ENCODE measurements at places on chromosomes 4 and X.

- no peak for DNase-seq
These were observed at the start of gene GLRA3 for GRCh38 chr4:174828845-174829701. TSS of gene GLRA3 (minus strand) at chr4:174829247. CDS start at chr4:174828811, 436 bp downstream.

- no peak for DNase-seq
These were observed 2.6 kb downstream of the FAM114A1 start for GRCh38 chr4:38870098-38870808.

DNA sequence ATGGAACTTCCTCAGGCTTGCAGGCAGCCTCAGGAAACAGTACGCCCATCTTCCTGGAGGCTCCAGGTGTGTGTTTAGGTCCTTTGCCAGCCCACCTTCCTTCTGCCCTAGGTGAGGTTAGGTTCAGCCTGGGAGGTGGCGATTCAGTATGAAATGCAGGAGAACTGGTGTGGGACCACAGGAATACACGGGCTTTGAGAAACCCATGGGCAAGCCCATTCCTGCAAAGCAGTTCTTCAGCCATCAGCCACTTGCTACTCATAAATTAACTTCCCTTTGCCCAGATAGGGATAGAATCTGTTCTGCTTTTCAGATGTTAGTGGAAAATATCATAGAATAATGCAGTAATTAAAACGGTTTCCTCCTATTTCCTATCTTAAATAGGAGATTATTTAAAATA lies 32.2 kb downstream of the TBC1D14 start:
- DNase-seq: no peak

- no peak for DNase-seq
These were observed 89.7 kb downstream of the SPANXN4 start for GRCh38 chrX:143115466-143115865.

DNA sequence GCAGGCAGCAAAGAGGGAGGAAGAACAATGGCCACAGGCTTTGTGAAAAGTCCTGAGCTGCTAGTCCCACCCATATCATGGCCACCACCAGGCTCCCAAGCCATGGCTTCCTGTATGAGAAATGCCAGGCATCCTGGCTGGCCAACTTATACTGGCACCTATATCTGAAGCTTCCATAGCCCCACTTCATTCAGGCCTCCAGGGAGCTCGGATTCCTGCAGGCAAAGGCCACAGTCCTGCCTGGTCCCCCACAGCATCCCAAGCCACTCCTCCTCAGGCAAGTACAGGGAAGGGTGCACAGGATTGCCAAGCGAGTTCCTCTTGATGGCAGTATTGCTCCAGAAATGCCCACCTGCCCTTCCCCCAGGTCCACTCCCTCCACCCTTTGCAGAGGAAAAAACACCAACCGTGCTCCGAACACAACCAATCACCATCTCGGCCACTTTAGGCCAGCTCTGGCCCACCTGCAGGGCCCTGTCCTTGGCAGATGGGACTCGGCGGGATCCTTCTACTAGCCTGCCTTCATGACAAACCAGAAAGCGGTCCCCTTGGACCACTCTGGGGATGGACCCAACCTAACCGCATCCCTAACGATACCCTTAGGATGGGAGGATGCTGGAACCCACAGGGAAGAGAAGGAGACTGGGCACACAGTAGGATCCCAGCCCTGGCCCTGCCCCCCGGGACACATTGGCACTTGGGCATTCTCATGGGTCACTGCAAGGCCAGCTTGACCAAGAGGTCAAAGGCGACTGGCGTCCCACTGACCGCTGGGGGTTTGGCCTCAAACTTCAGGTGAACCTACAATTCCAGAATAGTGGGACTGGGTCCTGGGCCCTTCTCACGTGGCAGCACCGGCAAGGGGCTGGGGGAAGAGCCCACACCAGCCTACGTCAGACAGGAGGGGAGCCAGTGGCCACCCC lies 220.4 kb upstream of the AGTR2 start:
- no peak for DNase-seq

DNA sequence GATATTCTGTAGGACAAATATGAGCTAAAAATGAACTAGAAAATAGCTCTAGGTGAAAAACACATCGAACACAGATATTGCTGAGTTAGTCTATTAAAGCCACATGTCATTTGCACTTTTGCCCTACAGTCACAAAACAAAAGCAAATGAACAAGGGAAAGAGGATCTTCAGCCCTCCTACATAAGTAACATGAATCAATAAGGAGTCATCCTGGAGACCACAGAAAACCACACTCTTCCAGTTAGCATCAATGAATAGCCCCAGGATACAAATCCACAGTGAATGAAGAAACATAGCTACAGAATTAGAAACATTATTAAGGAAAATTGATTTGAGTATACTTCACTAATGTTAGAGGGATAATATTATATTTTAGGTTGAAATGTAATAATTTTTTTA lies 311.4 kb downstream of the MAPK10 start:
- DNase-seq: no peak

DNA sequence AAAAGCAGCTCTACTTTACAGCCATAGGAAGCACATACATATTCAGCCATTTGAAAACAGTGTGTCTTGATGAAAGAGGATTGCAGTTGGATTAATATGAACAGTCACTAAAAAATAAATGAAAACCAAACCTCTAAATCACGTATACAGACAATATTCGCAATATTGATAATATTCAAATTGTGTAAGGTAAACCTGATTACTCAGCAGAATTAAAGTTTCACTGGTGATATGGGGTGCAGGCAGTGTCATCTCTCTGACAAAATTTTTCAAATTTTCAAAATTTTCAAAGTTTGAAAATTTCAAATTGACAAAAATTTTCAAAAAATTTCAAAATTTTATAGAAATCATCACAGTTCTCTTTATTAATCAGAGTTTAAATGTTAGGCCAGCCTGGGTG lies 55.7 kb downstream of the FAT4 start:
- no peak for DNase-seq

- no peak for DNase-seq
These were observed 515.8 kb downstream of the INPP4B start for GRCh38 chr4:142330311-142330710.

DNA sequence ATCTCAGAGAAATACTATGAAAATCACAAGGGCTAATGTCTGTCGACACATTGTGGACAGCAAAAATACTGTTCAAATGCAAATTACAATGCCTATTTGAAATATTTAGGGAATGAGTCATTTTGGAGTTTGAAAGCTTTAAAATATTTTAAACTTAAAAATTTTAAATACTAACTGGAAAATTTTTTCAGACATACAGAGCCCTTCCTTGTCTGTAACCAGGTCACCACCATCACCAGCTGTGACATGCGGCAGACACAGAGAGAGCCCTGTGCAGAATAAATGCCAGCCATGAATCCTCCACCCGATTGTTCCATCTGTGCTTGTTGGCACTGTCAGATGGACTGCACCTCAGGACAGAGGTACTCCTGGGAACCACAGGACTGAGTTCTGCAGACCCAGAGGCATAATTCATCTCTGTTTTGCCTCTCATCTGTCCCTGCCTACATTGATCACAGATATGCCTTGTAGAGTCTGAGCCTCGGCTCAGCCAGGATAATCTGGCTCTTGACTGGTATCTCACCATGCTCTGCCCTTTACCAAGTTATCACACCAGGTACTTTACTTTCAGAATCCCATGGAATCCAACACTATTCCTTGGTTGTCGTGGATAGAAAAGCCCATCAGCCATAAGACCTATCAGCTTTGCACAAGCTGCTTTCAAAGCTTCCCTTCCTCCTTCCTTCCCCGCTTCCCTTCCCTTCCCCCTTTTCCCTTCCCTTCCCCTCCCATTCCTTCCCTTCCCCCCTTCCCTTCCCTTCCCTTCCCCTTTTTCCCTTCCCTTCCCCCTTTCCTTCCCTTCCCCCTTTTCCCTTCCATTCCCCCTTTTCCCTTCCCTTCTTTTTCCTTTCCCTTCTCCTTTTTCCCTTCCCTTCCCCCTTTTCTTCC lies 67.2 kb downstream of the TBC1D9 start:
- DNase-seq: no peak

GRCh38 chr4:63637270-63637669 lies 772.0 kb downstream of the TECRL start:
- DNase-seq: no peak

- DNase-seq: no peak
These were observed 82.4 kb downstream of the MTNR1A start for GRCh38 chr4:186472948-186473347.

DNA sequence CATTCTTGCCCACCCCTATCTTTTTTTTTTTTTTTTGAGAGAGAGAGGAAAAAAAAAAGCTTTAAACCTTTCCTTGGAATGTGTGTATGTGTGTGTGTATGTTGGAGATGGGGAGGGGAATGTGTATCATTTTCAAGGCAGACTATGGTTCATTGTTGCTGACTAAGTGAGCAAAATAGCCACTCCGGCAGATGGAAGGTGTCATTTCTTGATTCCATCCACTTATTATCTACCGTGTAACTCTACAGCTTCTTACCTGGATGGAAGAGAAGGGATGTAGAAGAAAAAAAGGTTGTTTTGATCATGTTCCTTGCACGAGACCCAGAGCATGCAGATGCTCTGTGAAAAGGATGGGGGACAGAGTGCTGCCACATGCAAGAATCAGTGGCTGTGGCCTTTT lies 5.9 kb upstream of the GK2 start:
- DNase-seq: no peak

DNA sequence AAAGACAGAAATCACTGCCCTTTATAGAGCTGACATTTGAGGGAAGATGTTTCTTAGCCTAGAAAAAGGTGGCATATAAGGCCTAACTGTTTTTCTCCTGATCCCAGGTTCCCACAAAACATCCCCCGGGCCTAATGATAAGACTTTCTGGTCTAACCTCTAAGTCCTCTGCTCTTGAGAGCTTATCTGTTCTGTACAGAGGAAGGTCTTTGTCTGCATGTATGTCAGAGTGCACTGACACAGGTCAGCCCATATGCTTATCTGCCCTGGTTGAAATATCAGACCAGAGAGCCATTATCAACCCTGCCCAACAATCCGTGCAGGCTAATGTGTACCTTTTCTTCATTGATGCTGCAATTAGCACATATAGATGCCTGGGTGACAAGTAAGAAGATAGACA lies 76.2 kb downstream of the ARHGEF9 start:
- no peak for DNase-seq

DNA sequence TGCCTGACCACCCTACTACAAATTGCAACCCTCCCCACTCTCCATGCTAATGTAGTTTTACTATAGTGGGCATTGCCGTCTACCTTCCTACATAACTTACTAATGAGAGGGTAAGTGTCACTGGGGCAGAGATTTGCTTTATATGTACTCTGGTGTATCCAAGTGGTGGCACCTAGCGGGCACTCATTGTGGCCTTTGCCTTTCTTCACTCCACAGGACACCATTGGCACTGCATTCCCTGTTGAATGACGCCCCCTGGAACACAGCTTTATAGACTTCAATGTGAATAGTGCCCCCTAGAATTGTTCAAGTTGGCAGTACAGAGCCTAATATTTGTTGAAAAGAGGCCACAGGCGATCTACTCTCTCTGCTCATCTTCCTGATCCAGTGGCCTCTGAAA lies 215.8 kb downstream of the MID1IP1 start:
- no peak for DNase-seq

GRCh38 chrX:30504309-30504708 lies 73.3 kb downstream of the TASL start:
- no peak for DNase-seq

DNA sequence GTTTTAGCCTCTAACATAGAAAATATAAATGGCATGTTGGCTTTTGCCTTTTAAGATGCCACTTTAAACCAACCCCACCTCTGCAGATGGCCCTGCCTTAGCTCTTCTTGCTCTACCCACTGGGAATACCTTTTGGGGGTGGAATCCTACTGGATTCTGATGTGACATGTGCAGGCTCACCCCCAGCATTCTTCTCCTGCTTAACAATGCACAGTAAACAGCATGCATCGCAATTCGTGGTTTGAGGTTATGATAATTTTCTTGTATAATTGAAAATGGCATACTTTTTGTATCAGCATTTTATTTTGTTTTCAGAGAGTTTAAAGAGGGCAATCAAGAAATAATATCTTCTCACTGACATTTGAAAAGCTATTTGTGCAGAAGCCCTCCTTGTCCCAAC lies 167.9 kb downstream of the AREG start:
- DNase-seq: no peak

DNA sequence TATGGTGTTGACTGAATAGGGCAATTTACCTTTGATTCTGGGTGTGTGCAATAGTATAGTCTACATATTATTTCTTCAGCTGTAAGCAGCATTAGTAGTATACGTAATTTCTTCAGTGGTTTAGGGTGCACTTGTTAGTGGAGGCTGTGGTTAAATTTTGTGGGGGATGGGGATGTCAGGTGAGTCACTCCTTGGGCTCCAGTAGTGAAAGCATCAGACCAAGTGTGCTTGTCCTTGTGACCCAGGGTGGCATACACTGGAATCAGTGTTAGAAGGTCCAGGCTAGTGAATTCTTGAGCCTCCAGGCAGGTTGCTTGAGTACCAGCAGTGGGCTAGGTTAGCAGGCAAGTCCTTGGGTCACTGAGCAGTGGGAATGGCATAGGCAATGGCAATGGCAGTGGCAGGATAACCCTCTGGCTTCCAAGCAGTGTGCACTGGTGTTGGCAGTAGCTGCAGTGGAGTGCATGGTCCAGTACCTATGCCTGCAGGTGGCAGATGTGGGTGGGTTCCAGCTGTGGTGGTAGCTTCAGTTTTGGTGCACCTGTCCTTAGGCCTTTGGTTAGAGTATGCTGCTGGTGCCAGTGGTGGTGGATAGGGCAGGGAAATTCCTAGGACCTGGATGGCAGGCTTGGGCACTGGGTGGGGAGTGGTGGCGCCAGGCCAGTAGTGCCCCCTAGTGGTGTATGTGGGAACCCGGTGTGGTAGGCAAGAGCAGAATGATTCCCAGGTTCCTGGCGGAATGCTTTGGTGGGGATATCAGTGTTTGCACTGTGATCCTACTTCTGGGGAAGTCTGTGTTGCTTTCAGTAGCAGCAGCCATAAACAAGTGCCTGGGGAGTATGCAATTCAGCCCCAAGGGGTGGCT lies 531.0 kb downstream of the SMARCA1 start:
- DNase-seq: no peak

DNA sequence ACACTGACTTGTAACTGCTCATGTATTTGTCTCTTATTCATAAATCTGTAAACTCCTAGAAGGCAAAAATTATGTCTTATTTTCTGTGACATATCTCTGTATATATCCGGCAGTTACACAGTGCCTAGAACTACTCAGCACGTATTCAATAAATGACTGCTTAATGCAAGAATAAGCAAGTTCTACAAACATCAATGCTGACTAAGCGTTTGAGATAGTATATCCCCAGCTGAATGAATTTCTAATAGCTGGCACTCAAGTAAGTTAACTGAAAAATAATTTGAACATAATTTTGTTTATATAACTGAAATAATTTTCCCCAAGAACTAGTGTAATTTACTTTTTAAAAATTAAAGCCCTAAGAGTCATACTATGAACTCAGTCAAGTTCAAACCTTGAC lies 113.7 kb downstream of the ARAP2 start:
- no peak for DNase-seq

DNA sequence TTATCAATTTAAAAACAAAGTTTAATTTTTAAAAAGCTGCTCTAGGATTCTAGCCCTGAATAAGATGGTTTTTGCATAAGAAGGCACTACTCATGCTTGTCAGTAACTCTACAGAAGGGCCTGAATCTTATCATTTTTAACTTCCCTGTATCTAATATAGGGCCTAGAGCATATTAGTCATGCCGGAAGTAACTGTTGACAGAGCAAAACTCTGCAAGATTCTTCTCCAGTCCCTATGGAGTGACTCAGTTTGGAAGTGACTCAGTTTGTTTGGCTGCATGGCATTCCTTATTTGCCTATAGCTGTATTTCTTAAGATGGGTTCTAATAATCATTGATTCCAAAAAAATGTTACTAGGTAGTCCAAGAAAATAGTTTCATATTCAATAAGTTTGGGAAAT lies 431.8 kb upstream of the HTR2C start:
- no peak for DNase-seq

- DNase-seq: no peak
These were observed 126.6 kb downstream of the PPP4R3C start for GRCh38 chrX:27336466-27337091.

- DNase-seq: no peak
These were observed 382.9 kb downstream of the INPP4B start for GRCh38 chr4:142463206-142463605.
